ENCODE measurements at places on chromosomes 6 and 20. TPM values are rescaled to one million over a fixed set of nuclear protein-coding genes. Genes with fewer than 3 reads are reported as not detected.

Gene EFCAB8
- not detected for polyA plus RNA-seq

Gene STX7
- polyA plus RNA-seq, result 141 TPM

Gene SEMG1
- not detected for polyA plus RNA-seq

GRCh38 chr6:163585932-163586437 is 171.5 kb downstream of the QKI start:
- DNase-seq, result no peak

- DNase-seq, result no peak
These were observed 81.0 kb downstream of the SH3BGRL2 start for GRCh38 chr6:79712144-79712543.

DNA sequence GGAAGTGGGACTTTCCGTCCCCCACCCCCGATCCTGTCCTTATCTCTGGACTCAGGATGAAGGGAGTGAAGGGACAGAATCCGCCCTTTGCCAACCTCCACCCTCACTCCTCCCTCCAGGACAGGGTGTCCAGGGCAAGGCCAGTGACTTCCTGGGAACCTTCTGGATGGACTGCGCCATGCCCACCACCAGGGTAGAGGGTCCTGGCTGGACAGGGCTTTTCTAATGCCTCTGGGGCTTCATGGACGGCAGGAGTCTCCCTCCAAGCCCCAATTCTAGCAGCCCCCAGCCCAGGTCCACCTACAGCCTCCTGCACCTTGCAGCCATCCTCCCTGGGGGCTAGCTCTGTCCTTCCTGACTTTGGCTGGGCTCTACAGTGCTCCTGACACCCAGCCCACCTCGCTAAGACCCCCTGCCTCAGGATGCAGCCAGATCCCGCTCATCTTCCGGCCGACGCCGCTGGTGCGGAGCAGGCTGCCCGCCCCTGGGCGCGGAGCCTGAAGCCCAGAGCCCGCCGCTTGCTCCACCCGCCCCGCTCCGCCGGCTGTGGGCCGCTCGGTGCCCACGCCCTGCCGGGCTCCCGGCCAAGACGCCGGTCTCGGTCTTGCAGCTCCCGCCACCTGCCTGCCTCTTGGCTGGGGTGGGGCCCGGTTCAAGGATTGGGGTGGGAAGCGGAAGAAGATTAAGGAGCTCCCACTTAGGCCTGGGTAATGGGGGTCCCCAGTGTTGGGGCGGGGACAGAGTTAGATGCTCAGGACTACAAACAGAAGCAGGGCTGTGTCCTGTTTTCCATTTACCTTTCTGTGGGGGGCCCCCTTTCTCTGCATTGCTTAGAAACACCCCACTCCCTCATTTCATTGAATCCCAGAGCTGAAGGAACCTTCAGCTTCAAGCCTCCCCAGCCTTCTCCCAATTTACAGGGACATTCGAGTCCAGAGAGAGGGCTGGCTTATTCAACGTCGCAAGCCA is 72.8 kb downstream of the MDGA1 start:
- DNase-seq, result peak; percentile 43

Data from naive B cell (primary cell).